ENCODE measurements at places on chromosomes 4 and X. TPM values are rescaled to one million over a fixed set of nuclear protein-coding genes. Genes with fewer than 3 reads are reported as not detected.

DNA sequence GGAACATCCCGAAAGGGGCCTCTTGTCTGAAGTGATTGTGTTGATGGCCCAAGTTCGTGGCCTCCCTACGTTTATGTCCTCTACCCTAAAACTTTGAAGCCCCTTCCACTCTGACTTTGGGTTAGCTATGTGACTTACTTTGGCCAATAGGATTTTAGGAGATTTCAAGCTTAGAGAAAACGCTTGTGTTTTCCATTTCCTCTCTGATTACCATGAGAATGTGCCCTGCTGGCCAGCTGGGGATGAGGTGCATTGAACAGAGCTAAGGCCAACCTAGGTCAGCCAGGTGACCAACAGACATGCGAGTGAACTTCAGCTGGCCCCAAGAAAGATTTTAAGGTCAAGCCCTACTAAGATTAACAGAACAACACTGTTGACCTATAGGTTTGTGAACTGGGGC, 82.4 kb downstream of the SLC2A9 start:
- no peak for DNase-seq

DNA sequence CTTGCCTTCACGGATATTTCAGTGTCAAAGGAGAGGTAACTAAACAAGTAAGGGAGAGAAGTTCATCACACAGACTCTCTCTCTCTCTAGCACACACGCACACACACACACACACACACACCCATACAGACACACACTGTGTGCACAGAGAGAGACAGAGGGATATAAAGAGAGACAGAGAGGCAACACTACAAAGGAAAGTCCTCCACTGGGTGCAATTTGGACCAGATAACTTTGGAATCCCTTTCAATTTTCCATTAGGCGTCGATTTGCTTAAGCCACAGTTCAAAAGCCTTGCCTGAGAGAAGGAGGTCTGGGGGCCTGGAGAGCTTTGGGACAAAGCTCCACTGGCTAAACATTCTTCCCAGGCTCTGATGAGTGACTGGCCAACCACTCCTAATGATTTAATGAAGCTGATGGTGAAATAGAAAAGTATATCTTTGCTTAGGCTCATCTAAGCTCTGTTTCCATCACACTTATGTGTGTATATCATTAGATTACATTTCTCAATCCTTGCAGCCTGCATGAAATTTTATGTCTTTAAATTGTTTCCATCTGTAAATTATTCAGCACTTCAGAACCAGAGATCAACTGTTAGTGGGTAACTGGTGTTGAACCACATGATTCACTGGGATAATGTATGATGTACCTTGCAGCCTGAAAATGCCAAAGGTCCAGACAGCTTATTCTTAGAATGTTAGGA, 180.8 kb downstream of the MAGEB17 start:
- DNase-seq = no peak

The DNAJB14 gene
- total RNA-seq = 29.1 TPM

DNA sequence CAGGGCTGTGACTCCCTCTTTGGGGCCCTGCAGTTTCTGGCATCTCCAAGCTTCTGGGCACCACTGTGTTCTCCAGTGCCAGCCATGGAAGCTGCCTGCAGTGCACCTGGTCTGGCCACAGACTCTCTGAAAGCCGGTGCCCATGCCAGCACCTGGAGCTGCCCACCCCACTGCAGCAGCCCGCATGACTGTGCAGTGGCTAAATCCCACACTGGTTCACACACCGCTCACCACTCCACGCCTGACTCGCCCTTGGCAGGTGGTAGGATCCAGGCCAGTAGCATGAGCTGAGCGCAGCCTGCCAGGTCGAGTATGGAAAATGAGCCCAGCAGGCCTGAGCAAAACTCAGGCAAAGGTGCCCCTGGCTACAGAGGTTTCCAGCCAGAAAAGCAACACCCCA, 72.8 kb upstream of the INTU start:
- DNase-seq = no peak

GRCh38 chrX:48801280-48802088, at the start of gene HDAC6:
TSS of gene HDAC6 (plus strand) at chrX:48802067. CDS start at chrX:48802693, 626 bp downstream.
- DNase-seq = peak; percentile 99

The N4BP2 gene
- total RNA-seq = 4.5 TPM

DNA sequence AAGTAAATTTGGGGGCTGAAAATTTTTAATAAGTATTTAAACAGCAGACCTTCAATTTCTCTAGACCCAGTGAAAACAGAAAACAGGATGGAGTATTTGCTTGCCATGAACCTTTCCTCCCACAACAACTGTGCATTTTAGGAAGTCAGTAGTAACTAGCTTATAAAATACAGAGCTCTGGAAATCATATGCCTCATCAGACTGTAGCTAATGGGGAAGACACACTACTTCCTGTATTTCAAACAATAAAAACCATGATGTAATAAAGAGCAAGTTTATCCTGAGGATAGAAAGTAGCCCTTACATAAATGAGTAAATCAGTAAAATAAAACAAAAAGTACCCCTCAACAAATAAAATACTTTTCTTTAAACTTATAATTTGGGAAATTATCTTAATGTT, 280.1 kb upstream of the ZFP42 start:
- DNase-seq = no peak

DNA sequence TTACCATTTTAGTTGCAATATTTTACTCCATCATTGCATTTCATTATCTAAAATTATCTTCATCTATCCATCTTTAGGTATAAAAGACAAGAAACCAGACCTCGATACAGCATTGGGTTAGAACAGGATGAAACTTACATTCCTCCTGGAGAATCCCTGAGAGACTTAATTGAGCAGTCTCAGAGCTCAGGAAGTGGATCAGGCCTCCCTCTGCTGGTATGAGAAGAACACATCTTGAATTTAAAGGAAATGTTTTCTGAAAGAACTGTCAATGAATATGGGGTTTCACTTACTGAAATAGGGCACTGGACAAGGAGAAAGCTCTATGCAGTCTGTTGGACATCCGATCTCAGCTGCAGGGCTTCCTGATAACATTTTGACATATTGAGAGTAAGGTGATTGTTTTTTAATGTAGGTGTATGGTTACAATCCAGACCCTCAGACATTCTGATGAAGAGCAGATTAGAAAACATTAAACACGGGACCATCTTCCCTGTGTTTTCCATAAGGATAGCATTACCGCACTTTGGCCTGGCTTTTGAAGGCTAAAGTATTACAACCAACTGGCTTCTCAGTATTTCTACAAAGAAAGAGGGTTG, 367.2 kb downstream of the BMPR1B start:
- peak; percentile 48 for DNase-seq

DNA sequence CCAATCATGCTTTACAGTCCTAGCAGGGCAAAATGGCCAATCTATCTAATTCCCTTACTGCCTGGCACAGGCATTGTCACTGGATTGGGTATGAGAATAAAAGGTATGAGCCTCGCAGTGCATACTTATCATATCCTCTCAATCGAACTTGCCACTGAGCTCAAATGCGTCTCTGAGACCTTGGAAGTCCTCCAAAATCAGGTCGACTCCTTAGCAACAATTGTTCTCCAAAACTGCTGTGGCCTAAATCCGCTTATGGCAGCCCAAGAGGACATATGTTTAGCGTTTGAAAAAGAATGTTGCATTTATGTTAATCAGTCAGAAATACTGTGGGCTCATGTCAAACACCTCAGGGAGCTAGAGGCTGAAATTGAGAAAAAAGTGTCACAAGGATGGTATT, 69.7 kb downstream of the SPIN4 start:
- no peak for DNase-seq

The AMER1 gene
- total RNA-seq = 4.0 TPM

- DNase-seq = peak; percentile 7
These were observed 235.4 kb upstream of the FGF13 start for GRCh38 chrX:138946926-138947325.

DNA sequence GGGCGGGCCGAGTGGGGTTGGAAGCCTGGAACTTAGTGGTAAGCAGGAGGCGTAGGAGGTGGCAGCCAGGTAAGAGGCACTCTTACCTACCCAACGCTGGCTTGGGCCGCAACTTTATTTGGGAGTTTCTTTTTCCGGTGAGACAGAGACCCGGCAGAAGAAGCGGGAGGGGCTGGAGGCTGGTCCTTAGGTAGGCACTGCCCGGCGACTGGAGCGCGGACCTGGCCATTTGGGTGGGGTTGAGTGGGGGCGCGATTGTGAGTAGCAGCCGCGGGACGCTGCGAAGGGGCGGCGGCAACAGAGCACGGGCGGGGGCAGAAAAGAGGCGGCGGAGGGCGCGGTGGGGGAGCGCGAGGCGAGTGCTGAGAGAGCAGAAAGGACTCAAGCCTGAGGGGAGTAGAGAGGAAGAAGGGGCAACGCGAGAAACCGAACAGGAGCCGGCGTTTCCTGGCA, 334 bp upstream of the POU4F2 start:
- no peak for DNase-seq

The LDB2 gene
- total RNA-seq = 3.5 TPM

Measured in HT1080 (cell line).